Uterine smooth muscle cell (primary cell): ENCODE measurements at places on chromosomes 13 and 19. TPM values are rescaled to one million over a fixed set of nuclear protein-coding genes. Genes with fewer than 3 reads are reported as not detected.

Gene TPRX1
- total RNA-seq = not detected in 2 replicates

Gene ATG4D
- 13.5 and 16.7 TPM in 2 replicates for total RNA-seq

Gene FFAR1
- not detected in 2 replicates for total RNA-seq

Gene TMPRSS9
- not detected in 2 replicates for total RNA-seq

Gene GNG7
- under 0.01 and 0.37 TPM in 2 replicates for total RNA-seq

Gene LYPD5
- total RNA-seq = 0.50 TPM in 1 of 2 replicates, not detected in the other

Gene HSPB6
- total RNA-seq = 49.6 and 161 TPM in 2 replicates

Gene CRTC1
- 1.7 and 2.1 TPM in 2 replicates for total RNA-seq

Gene MAST1
- 0.87 TPM in 1 of 2 replicates, not detected in the other for total RNA-seq

Gene TMIGD2
- total RNA-seq = not detected in 2 replicates

Gene C19orf33
- not detected in 2 replicates for total RNA-seq

Gene NXNL1
- total RNA-seq = not detected in 2 replicates

Gene VMAC
- total RNA-seq = 3.5 and 8.0 TPM in 2 replicates

Gene EBPL
- 69.4 and 73.5 TPM in 2 replicates for total RNA-seq

Gene ZNF350
- total RNA-seq = 9.3 and 10.7 TPM in 2 replicates

Gene CHAMP1
- 16.0 and 25.5 TPM in 2 replicates for total RNA-seq

Gene PLIN5
- not detected in 2 replicates for total RNA-seq

Gene KLK3
- not detected in 2 replicates for total RNA-seq

Gene MEIS3
- 67.5 and 99.3 TPM in 2 replicates for total RNA-seq

Gene LRRC25
- total RNA-seq = 0.11 and 0.25 TPM in 2 replicates

Gene SYCN
- not detected in 2 replicates for total RNA-seq

Gene FUT2
- total RNA-seq = 0.11 TPM in 1 of 2 replicates, not detected in the other
